ENCODE measurements at places on chromosomes 7 and 10. TPM values are rescaled to one million over a fixed set of nuclear protein-coding genes. Genes with fewer than 3 reads are reported as not detected.
A peak's percentile ranks its signal among the peaks of the same experiment; 100 is the strongest.

Gene NUTM2A
- 0.72 TPM for total RNA-seq

Gene TMEM176B
- total RNA-seq: not detected

Gene LGI1
- total RNA-seq: 0.29 TPM

Gene UPF2
- total RNA-seq: 15.0 TPM

Gene MALRD1
- 2.9 TPM for total RNA-seq

Gene ZNF488
- 0.29 TPM for total RNA-seq

Gene SUN3
- not detected for total RNA-seq

Gene PSMG3
- total RNA-seq: 38.7 TPM

GRCh38 chr7:75951506-75951905 is 36.6 kb downstream of the POR start:
- DNase-seq: peak; percentile 94

- DNase-seq: no peak
Observed at GRCh38 chr7:93228302-93228701, 2.0 kb upstream of the HEPACAM2 start.

DNA sequence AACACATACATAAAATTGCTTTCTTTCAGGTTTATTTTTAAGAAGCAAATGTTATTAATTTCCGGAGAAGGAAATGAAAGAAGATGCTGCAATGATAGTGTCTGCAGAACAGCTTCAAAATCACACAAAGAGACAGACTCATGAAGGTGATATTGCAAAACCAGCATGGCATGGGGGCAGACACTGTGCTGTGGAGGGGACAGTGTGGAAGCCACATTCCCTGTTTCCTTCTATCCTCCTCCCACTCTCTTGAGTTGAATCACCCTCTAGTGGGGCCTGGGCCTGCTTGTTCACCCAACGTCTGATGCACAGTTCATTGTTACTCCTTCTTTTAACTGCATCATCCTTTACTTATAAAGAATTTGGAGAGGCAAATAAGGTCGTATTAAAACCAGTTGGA is 104.0 kb upstream of the INSIG1 start:
- DNase-seq: no peak

- DNase-seq: peak; percentile 88
Observed at GRCh38 chr10:3401491-3401938, 228.9 kb upstream of the PITRM1 start.

DNA sequence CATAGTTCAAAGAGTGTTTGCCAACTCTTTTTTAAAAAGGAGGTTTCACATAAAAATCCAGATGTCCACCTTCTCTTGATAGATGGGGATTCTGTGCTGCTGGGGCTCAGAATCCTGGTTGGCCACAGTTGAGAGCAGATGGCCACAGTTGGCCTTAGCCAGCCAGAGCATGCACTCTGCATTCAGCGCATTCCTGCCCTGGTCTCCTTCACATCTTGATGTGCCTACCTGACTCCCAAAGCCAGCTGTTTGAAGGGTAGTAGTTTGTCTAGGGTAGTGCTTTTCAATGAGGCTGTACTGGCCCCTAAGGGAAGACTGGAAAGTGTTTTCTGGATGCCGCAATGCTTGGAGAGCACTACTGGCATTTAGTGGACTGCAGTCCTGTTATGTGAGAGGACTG is 208.1 kb upstream of the HDAC9 start:
- no peak for DNase-seq

DNA sequence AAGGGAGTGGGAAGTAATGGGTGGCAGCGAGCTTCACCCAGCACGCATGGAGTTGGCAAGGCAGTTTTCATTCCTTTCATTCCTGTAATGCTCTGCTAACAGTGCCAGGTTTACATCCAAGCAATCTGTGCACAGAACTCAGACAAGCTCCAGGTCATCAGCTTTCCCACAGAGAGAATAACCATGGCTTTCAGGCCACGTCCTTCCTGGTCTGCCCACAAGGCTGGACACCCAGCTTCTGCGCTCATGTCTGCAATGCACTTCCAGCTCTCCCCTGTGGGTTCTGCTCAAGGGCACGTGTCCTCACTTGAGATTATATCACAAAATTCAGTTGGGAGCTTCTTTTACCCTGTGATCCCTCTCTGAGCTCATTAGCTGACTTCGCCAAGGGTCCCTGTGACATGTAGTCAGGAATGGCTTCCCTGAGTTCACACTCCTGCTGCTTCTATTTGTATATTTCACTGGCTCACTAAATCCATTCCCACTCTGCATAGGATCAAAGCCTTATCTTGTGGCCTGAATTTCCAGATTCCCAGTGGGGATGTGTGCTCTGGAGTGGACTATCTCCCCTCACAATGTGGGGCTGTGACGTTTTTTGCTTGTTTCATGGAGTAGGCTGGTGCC is 18.6 kb downstream of the AKR1C2 start:
- DNase-seq: no peak

DNA sequence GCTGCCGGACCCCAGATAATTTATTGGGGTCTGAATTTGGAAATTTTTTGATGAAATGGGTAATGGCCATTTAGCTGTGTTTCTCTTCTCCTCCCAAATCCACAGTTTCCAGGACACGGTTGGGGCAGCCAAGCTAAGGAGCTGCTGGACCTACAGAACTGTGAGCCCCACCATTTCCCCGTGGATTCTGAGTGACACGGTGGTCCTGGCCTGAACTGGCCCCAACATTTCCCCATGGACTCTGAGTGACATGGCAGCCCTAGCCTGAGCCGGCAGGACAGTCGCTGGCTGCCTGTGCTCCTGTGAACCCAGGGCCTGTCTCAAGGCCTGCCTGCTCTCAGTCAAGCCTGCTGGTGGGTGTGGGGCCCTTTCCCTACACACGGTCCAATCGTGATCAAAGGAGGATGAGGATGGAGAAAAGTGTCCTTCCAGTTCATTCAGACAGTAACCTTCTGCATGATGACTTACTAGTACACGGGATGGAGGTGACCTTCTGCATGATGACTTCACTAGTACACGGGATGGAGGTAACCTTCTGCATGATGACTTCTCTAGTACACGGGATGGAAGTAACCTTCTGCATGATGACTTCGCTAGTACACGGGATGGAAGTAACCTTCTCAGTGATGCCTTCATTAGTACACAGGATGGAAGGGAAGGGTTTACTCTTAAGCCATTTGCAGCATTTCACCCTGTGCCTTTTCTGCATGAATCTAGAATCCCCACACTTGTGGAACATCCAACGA is 359.9 kb downstream of the GLRX3 start:
- DNase-seq: no peak

- DNase-seq: no peak
Observed at GRCh38 chr7:6475433-6476186, 27.9 kb upstream of the DAGLB start.

DNA sequence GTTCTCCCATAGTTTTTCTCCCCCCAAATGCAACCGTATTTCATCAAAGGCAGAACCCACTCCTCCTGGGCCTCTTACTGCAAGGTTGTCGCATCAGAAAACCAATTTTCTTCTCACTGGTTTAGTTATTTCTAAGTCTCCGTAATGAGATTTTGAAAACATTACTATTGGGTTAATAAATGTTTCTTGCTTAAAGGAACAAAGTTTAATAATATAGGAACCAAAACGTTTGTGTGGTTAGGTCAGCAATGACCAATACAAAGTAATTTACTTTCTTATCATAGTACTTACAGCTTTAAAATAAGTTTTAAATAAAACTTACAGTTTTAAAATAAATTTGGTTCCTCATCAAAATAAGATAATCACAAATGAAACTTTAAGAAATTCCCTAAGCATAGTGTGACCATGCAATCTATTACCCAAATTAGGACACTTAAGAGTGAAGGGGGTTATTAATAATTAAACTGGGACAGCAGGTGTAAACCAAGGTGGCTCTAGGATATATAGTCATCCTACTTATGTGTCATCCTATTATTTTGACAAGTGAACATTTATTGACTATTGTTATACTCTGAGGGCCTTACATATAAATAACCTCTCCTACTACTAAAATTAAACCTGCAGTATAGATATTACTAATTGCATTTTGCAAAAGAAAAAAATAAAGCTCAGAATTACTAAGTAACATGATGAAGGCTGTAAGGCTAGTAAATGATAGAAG is 415.4 kb upstream of the LRRN3 start:
- DNase-seq: no peak

- no peak for DNase-seq
Observed at GRCh38 chr10:68566955-68567354, 6.8 kb downstream of the TET1 start.

GRCh38 chr10:92316610-92317009 is 25.6 kb downstream of the MARCHF5 start:
- DNase-seq: no peak

DNA sequence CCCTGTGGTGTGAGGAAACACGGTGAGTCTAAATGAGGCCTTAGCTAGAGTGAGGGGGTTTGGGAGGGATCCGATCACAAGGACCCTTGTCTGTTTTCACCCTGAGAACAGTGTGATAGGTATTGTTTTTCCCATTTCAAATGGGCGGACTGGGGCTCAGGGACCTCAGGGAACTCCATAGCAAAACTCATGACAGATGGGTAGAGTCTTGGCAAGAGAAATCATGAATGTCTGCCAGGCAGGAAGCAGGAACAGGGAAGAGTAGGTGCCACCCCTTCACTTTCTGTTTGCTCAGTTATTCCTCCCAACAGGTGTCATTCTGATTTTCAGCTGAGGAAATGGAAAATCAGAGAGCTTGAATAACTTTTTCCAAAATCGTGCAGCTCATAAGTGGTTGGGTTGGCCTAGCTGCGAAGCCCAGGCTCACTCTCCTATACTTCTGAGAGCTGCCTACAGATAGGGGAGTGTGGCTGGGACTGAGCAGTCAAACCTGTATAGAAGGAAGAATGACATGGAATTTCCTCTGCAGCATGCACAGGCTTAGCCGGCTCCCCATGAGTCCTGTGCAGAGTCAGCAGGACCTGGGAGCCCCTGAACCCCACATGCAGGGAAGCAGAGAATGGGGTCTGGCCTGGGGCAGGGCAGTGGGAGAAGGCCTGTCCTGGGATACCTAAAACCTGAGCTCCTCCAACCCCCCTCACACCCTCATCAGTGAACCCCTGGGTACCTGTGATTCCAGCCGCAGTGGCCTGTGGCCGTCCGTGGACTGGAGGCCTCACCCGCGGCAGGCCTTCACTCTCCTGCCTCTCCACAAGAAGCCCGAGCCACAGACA is 17.6 kb upstream of the C10orf105 start:
- no peak for DNase-seq

DNA sequence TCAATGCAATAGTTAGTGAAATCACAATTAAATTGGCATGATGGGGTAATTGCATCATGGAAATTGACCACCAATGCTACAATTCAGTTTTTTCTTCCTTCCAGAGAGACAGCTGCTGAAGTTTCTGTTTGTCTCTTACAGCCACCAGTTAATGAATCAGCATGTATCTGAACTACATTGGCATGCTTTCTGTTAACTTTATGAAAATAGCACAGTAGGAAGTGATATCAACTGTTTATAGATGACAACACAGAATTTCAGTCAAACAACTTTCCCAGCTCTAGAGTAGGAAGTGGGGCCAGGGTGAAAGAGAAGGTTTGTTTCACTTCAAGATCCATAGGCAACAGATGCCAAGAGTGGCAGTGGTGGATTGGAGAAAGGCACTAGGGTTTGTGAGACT is 339.6 kb upstream of the VWC2 start:
- no peak for DNase-seq

DNA sequence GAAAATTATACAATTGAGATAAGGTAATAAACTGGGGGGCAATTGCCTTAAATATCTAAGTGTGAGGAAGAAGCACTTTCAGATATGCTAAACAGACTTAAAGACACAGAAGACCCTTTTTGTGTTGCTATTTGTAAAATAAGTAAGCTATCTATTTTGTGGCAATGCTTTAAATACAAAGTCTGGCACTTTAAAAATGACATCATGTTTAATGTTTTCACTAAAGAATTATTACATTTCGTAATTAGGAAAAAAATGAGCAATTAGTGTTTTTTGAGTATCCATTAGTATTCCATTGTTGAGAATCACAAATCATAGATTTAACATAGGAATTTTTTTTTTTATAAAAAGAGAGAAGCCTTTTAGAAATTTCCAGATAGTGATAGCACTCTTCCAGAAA is 2.1 kb downstream of the CREB5 start:
- no peak for DNase-seq

GRCh38 chr7:65250697-65251395 is 122.8 kb upstream of the ZNF92 start:
- DNase-seq: no peak

DNA sequence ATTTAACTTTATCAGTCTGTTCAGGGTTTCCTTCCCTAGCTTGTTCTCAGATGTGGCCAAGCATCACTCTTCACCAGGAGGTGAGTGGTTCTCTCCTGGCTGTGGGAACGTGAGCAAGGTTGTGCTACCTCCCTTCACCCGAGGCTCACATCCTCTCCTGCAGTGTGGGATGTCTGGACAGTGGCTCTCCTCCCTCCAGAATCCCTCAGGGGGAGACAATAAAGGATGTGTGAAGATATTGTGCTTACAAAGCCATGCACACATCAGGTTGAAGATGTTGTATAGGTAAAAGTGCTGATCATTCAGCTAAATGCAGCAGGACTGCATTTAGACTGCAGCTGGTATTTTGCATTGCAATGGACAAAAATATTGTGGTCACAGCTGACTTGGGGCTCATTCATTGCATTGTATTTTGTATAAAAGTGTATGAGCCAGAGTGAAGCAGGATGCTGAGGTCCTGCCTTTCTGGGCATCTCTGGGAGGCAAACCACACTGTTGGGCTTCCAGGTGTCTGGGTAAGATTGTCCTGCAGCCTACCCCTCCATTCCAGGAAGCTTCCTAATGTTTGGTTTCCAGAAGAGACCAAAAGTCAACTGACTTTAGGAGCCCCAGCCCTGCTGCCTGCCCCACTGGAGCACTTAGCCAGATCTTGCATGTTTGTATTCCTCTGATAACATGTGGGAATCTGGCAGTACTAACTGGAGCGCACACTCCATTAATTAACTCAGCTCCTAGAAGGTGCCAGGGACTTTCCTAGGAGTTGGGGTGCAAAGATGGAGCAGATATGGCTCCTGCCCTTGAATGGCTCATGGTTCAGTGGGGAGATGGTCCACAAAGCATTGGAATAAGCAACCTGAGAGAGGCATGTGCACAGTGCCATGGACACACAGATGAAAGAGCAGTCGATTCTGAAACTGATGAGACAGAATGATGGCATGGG is 292.5 kb upstream of the ZNF32 start:
- no peak for DNase-seq

DNA sequence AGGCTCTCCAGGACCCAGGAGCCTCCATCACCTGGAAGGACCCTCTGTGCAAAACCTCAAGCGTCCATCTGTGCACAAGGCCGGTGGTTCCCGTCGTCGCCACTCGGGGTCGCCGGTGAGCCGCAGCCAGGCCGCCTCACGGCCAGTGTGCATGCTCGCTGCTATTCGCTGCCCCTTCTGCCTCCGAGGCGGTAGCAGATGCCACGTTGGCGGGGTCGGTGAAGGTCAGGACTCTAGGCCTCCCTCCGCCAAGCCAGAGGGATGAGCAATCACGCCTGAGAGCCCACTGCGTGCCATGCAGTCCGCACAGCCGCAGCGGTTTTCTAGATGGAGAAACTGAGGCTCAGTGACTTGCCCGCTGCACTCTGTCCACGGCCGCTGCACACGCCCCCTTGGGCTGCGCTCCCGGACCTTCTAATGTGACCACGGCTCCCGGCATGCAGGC is 5.7 kb downstream of the UPK3B start:
- no peak for DNase-seq
